ENCODE measurements at places on chromosomes 2 and 18.
A peak's percentile ranks its signal among the peaks of the same experiment; 100 is the strongest.

GRCh38 chr18:7417727-7418126 lies 149.4 kb upstream of the PTPRM start:
- no peak for DNase-seq

DNA sequence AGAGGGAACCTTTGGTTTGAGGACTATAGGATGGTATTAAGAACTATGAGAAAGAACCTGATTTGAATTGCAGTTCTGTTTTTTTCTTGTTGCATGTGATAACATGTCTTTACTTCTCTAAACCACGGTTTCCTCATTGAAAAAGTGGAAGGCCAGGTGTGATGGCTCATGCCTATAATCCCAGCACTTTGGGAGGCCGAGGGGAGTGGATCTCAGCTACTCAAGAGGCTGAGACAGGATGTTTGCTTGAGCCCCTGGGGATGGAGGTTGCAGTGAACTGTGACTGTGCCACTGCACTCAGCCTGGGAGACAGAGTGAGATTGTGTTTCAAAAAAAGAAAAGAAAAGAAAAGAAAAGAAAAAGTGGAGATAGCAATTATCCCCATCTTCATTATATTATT lies 32.3 kb downstream of the SCN9A start:
- DNase-seq = no peak

GRCh38 chr18:78776151-78776550 lies 203.5 kb upstream of the SALL3 start:
- DNase-seq = no peak

GRCh38 chr2:219118504-219118903 lies 42.1 kb downstream of the NHEJ1 start:
- DNase-seq = no peak

- DNase-seq = no peak
These were observed 123.4 kb upstream of the CTNNA2 start for GRCh38 chr2:79389481-79389880.

- no peak for DNase-seq
These were observed 856 bp downstream of the TIA1 start for GRCh38 chr2:70247364-70248180.

- DNase-seq = no peak
These were observed 142.9 kb downstream of the SH3RF3 start for GRCh38 chr2:109271920-109272319.

GRCh38 chr2:200345975-200346374 lies 39.5 kb downstream of the SPATS2L start:
- no peak for DNase-seq

GRCh38 chr2:222418739-222419138 lies 5.6 kb upstream of the SGPP2 start:
- DNase-seq = no peak

GRCh38 chr2:198137733-198138132 lies 333.3 kb downstream of the PLCL1 start:
- DNase-seq = no peak

DNA sequence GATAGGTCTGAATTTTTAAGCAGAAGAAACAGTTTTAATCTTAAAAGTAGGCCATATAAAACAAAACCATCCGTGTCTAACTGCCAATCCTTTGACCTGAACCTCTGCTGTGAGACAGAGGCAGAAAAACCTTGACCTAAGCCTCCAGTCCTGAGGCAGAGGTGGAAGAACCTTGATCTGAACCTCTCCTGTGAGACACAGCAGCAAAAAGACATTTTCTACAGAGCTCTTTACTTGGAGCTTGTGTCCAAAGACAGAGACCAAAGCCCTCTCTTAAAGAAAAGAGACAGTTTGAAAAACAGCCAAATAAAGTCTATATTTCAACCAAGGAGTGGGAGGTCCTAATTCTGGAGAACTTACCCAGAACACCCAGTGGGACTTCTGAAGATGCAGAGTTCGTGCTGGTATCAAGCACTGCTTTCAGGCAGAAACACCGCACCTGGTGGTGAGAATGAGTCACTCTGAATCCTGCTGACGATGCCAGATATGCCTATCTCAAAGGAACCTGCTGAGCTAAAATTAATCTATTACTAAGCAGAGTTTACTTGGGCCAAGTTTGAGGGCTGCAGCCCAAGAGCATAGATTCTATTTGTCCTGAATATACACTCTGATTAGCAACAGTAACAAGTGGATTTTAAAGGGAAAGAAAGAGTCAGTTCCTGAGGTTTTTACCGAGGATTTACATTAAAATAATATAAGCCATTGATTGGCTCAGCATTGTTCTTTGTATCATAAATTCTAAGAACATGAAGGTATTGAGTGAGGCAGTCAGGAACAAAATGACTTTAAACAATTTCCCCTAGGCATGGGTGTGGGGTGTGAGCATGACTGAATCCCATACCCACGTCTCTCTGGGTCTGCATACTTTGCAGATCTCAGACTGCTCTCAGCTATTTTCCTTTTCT lies 806.4 kb downstream of the TRIB2 start:
- DNase-seq = no peak

- no peak for DNase-seq
These were observed 40.5 kb upstream of the SIX2 start for GRCh38 chr2:45049569-45050336.

DNA sequence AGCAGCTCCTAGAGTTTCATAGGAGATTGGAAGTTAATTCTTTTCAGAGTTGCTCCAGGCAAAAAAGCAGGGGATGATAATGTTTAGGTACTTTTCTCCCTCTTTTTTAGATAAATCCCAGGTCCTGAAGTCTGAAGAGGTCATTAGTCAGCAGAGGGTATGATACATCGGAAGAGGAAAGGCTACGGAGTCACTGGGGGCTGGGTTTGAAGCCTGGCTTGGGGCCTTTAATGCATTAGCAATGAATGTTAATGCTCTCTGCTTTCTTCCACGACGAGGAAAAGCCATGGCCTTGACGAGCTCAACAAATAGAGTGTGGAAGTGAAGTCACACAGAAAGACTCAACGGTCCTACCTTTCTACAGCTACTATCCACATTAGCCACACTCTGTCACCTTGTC lies 235.1 kb downstream of the NCKAP5 start:
- DNase-seq = no peak

GRCh38 chr2:170307555-170308351 lies 129.8 kb downstream of the MYO3B start:
- DNase-seq = no peak

DNA sequence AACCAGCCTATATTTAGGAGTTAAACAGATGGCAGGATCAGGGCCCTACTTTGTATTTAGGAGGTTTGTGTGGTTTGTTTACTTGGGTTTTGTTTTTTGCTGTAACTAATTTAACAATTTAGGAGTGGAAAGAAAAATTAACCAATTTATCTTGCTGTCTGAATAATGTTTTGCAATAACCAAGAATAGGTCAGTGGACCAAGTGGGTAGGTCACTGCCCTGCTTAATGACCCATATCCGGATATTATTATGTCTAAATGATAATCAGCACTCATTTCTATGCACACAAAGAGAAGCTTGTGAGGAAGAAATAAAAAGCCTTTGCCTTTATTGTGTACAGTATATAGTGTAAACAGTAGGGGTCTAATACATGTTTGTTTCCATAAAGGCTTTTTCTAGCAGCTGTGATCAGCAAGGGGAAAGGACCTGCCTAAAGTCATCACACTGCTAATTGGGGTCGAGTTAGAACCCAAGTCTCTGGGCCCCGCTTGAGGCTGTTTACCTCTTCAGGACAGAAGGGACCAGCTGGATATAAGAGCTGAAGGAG lies 76.6 kb downstream of the TGOLN2 start:
- DNase-seq = no peak

- peak; percentile 30 for DNase-seq
These were observed 31.1 kb downstream of the HDAC4 start for GRCh38 chr2:239369631-239370161.

DNA sequence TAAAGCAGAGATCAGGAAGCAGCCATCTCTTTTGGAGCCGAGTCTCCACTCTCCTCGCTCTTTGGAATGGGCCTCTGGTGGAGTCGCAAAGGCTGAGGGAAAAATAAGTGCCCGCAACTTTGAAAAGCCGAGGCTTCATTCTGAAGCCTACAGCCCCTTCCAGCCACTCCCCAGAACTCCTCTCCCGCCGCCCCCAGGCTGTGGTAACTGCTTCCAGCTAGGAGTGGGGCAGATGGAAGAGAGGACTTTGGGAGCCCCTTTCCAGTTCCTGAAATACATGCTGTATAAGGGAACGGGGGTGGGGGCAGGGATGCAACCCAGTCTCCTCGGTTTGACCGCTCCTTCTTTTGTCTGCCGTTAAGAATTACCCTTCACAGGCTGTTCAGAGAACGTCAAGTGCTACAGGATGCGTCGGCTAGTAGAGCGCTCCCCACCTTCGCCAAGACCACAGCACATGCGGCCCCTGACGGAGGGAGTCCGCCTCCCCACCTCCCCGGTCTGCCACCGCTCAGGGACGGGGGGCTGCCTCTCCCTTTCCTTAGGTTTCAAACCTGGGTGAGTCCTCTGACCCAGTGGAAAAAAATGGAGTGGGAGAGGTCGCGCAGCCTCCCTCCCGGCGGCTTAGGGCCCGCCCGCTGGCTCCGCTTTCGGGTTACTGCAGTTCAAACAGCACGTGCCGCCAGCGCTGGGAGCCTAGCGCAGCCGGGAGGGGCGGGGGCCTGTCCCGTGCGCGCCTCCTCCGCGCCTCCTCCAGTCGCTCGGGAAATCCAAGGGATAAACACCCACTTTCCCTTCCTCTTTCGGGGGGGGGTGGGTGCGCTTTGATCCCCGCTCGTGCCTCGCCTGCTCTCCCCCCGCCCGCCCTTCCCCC lies 4.9 kb downstream of the CYP26B1 start:
- DNase-seq = no peak

DNA sequence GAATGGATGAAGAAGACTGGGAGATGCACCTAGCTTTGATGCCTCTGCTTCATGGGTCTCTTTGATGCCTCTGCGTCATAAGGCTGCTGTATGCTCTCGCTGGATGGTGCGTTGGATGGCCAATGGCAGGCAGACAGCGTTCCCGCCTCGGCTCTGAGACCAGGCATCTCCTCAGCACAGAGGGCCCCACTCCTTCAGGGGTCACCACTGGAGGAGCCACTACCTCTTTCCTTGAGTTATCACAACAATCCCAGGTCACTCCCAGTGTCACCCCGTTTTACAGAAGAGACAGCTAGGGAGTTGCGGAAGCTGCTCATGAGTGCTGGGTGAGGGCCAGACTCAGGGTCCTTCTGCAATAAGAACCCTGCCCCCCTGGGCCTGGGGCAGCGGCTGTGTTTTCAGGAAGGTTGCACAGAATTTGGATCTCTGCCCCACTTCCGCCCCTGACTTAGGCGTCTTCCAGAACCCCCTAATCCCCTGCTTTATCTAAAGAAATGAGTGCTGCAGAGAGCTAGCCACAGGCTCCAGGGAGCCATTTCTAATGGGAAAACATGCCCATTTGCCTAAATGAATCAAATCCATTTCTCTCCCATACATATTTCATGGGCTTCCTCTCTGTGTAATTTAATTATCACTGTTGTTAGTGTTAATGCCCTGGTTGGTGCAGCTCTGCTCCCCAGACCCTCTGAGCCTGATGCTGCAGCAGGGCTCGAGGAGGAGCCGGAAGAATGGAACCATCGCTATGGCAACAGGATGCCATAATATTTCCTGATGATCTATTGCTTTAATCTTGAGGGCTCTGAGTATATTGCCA lies 131.8 kb upstream of the HS6ST1 start:
- DNase-seq = no peak

DNA sequence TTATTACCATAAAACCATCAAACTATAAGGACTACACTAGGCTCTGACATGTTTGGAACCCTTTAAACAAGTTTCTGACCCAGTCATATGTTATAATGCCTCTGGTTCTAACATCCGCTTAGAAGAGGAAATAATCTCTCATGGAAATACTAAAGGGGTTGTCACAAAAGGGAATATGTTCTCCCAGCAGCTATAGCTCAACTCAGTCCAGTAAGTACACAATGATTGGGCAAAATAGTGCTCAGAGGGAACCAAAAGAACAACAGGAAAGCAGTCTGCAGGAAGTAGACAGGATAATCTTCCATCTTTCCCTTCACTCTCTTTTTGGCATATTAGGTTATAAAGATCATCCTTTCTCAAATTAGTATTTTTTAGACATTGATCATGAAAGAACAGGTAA lies 4.3 kb downstream of the SRBD1 start:
- DNase-seq = no peak

DNA sequence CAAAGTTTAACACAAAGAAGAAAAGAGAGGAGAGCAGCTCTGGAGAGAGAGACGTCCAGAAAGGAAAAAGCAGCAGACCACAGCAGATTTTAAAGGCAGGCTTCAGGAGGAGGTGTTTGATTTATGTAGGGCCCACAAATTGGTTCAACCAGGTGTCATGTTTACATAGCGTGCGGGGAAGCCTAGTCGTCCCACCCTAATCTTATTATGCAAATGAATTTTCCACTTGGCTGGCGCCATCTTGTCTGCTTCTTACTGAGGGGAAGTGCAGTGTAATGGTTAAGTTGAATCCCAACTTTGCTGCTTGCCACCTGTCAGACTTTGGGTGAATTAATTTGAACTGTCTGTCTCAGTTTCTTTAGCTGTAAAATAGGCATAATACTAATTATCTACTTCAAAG lies 282.4 kb upstream of the CYRIA start:
- DNase-seq = no peak

GRCh38 chr2:116952254-116952653 lies 862.2 kb upstream of the DDX18 start:
- DNase-seq = no peak

DNA sequence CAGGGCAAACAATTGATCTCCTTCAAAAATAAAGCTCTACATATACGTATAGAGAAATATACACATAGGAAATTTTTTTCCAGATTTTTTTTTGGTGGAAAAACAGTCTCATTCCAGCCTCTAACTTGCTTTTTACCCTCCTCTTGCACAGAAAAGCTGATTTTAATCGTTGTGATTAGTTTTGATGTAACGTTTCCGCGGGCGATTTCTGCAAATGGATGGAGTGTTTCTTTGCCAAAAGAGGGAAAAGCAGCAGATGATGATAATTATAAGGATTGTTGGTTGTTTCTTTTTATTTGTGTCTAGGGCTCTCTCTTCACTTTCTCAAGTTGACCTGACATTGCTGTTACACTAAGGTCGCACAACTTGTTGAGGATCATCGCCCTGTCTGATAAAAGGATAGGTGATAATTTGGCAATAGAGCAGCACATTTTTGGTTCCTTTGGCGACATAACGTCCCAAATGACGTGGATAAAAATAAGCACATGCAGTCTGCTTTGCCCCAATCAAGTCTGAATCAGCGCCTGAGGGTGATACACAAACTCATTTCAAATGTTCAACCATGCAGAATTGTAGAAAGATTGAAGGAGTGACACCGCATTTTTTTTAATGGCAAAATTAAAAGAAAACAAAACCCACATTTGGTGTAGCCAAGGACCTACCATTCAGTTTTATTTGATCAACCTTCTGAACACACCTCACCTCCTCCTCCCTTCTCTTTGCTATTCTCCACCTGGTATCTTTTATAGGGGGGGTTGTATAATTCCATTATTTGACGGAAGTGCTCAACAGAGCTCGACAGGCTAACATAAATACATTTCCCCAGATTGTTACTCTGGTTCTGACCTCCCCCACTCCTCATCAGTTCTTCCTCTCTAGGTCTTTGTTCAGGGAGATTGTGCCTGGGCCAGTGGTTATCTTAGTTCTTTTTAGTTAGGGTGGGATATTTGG lies 109.6 kb upstream of the KCTD1 start:
- no peak for DNase-seq

GRCh38 chr2:174365571-174365970 lies 30.0 kb upstream of the SCRN3 start:
- no peak for DNase-seq
